ENCODE measurements at places on chromosomes 3 and 15. TPM values are rescaled to one million over a fixed set of nuclear protein-coding genes. Genes with fewer than 3 reads are reported as not detected.

Gene CHRFAM7A
- 1.6 TPM for total RNA-seq

Gene HES1
- total RNA-seq: 64.3 TPM

Gene TM6SF1
- total RNA-seq: 26.3 TPM

Gene SEMA3F
- total RNA-seq: 76.8 TPM

Gene SIN3A
- total RNA-seq: 35.7 TPM

Gene BFSP2
- not detected for total RNA-seq

Gene FBXL2
- total RNA-seq: 30.7 TPM

Gene ROBO1
- total RNA-seq: 5.3 TPM
